ENCODE measurements at places on chromosomes 7 and 10.

DNA sequence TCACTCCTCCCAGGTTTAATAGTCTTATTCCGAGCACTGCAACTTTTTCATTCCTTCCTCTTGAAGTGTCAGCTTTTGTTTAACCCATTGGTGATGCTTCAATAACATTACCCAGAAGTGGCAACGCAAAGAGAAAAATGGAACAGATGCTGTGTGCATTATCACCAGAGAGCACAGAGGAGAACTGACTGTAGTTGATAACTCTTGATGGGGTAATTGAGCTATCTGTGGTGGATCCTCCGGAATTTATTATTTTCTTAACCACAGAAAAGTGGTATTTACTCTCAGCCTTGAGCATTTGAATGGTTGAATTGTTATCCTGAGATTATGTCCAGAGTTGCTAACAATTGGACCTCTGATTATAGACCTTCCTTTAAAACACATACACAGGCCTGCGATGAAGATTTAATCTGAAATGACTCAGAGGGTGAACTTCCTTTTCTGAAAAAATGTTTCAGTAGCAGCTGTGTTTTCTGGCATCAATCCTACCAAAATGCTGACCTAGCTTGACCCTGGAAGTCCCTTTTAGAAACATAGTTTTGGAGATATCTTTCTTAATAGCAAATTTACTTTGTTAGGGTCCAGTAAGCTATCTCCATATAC is 1584.4 kb upstream of the LRRTM3 start:
- no peak for DNase-seq

DNA sequence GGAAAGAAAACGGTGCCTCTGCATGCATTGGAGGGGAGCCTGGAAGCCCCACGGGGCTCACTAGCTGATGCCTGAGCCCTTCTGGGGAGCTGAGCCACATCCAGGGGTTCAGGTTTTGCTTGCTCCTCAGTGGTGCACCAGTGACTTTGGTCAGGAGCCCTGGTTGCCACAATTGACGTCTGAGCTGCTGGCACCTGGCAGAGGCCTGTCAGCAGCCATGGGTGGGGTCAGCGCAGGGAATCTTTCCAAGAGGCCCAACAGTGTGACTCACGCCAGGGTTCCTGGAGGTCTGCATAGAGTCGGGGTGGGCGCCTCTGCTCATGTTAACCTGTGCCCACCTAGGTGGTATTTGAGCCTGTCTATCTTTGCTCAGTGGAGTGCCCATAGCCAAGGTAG is 138.7 kb downstream of the NEURL1 start:
- DNase-seq, result no peak

GRCh38 chr7:123308254-123308951 is 108.6 kb upstream of the SLC13A1 start:
- DNase-seq, result no peak

GRCh38 chr10:123582084-123582989 is 83.8 kb upstream of the GPR26 start:
- peak; percentile 64 for DNase-seq

GRCh38 chr10:5461203-5461588 is 38.2 kb downstream of the CALML5 start:
- DNase-seq, result no peak
